ENCODE measurements at places on chromosomes 3 and 15. TPM values are rescaled to one million over a fixed set of nuclear protein-coding genes. Genes with fewer than 3 reads are reported as not detected.

Gene AADACL2
- total RNA-seq: not detected

DNA sequence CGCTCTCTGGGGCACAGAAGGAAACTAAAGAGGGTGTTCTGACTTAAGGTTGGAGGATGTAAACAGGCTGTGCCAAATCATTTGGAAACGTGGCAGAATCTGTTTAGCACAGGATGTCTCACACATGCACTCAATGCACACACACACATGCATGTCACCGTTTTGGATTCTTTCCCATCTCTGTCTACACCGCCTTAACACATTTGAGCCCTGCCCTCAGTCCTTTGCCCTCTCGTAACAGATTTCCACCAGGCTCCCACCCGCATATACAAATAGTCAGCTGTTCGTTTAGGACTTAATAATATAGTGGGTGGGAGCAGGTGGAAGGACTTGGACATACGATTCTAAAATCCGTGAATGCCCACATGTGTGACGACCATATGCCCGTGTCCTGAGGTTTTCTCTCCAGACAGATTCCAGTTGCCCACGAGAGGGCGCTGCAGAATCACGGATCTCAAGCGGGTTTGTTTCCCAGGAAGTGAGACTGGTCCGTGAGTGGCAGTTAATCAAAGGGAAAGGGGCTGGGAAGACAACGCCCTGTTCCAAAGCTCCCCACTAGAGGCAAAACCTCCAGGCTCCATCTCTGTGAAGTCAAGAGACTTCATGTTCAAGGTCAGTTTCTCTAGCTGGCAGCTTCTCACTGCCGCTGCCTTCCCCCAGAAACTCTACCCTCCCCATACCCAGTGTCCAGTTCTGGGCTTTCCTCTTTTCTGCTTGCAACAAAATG lies 44.5 kb downstream of the NOX5 start:
- peak; percentile 93 for DNase-seq

GRCh38 chr3:45943207-45943846 lies at the start of gene CXCR6:
Gene CXCR6, plus strand, starts transcription at chr3:45943464. Its CDS starts 3,018 bp downstream, at chr3:45946482.
- DNase-seq: no peak

- no peak for DNase-seq
These were observed 227.5 kb downstream of the DTWD1 start for GRCh38 chr15:49848282-49848724.

GRCh38 chr15:81225161-81225671 lies 28.5 kb downstream of the IL16 start:
- DNase-seq: peak; percentile 56

Gene PRR20G
- total RNA-seq: not detected

Gene LSAMP
- total RNA-seq: 4.4 TPM

DNA sequence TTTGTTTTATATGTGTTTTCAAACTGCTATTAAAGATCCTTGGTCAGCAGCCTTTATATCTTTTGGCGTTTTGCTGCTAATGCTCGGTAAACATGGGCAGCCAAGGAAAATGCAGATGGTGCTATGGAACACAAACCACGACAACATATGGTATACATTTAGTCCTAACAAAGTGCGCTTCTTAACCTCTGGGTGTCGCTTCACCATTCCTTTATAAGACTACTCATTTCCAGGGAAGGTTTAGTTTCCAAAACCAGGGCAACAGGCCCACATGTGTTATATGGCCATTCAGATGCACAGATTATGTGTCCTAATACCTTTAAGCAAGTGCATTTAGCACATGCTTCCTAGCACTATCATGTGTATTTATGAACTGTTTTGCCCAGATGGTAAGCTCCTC lies 14.7 kb downstream of the SHOX2 start:
- no peak for DNase-seq
